Right cardiac atrium (tissue), 5 donors: ENCODE measurements at places on chromosomes 2 and 18. TPM values are rescaled to one million over a fixed set of nuclear protein-coding genes. Genes with fewer than 3 reads are reported as not detected.

- no peak for DNase-seq
Observed at GRCh38 chr2:134075204-134075603, 178.7 kb upstream of the MGAT5 start.

- no peak for DNase-seq
Observed at GRCh38 chr2:199983534-199983933, 28.2 kb downstream of the MAIP1 start.

GRCh38 chr2:10422251-10422650, 25.9 kb downstream of the ODC1 start:
- no peak for DNase-seq

GRCh38 chr18:47286776-47287410, 35.4 kb upstream of the SKOR2 start:
- no peak for DNase-seq

- no peak for DNase-seq
Observed at GRCh38 chr2:68907232-68907919, 36.2 kb upstream of the BMP10 start.

Gene RND3
- total RNA-seq: 32.7 TPM

Gene TMEFF2
- 1.3 TPM for total RNA-seq

DNA sequence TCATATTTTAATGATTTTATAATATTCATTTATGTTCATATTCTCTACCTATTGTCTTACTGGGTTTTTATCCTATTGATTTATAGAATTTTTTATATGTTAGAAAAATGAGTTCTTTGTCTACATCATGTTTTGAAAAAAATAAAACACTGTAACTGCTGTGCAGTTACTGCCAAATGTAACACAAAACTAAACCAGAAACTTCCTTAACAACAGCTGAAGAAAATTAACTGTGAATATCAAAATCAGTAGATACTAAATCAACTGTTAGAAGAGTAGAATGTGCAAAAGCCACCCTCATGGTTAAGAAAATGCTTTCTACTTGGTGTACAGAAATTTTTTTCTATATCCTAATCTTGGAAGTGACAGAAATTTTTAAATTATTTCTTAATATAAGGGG, 69.5 kb downstream of the PTRHD1 start:
- DNase-seq: no peak

DNA sequence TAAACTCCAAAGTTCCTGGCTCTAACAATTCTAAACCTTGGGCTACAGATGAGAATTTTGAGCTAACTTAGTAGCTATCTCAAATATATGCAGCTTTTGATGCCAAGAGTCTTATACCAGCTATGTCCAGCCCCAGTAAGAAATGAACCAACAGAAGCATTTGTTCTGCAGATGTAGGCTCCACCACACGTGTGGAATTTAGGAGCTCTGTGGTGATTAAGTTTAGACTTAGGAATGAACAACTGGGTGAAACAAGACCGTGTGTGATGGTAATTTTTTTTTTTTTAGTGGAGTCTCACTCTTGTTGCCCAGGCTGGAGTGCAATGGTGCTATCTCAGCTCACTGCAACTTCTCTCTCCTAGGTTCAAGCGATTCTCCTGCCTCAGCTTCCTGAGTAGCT, 179.7 kb downstream of the ANKRD30B start:
- no peak for DNase-seq

GRCh38 chr18:22161090-22161489, 8.3 kb upstream of the GATA6 start:
- DNase-seq: no peak

DNA sequence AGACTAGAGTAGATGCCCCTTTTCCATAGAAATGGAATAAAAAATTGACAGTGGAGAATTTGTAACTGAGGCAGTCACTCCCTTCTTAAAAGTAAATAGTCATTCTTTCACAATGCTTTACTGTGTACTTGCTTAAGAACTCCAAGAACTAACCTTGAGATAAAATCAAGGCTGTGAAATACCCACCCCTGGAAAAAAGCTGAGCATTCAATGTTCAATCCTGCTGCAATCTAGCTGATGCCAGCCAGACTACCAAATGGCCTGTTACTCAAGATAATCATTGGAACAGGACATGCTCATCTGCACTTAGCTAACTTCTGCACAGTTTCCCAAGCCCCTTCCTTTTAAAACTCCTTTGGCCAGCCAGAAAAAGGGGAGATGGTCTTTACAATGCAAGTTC, 367.4 kb upstream of the GULP1 start:
- no peak for DNase-seq
